ENCODE measurements at places on chromosomes 13 and 19. TPM values are rescaled to one million over a fixed set of nuclear protein-coding genes. Genes with fewer than 3 reads are reported as not detected.

Gene PTGER1
- total RNA-seq: 1.6 TPM

Gene KMT5C
- total RNA-seq: 18.6 TPM

Gene SLC7A9
- total RNA-seq: 0.37 TPM

Gene TMPRSS9
- not detected for total RNA-seq

Gene ARL11
- total RNA-seq: not detected

Gene CD209
- not detected for total RNA-seq

Gene CHST8
- total RNA-seq: 0.35 TPM

Gene CCDC61
- 12.4 TPM for total RNA-seq

Gene NUDT19
- total RNA-seq: 6.8 TPM
